ENCODE measurements at places on chromosomes 3 and 15.

DNA sequence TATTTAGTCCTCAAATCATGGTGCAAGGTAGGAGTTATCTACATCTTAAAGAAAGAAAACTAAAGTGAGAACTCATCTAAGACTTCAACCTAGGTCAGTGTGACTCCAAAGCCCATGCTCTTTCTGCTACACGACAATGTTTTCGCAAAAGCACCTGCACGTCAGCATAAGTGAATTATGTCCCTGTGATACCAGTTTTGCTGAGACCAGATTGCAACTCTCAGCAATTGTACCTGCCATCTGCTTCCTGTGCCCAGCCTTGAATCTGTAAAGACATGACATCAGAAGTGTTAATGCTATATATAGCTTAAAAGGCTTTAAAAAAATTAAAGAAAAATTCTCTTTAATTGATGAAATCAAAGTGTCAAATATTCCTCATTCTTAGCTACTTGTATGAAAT is 43.4 kb downstream of the RETNLB start:
- DNase-seq = no peak

- DNase-seq = no peak
Measured at GRCh38 chr3:39346785-39347585, 17.5 kb downstream of the CCR8 start.

DNA sequence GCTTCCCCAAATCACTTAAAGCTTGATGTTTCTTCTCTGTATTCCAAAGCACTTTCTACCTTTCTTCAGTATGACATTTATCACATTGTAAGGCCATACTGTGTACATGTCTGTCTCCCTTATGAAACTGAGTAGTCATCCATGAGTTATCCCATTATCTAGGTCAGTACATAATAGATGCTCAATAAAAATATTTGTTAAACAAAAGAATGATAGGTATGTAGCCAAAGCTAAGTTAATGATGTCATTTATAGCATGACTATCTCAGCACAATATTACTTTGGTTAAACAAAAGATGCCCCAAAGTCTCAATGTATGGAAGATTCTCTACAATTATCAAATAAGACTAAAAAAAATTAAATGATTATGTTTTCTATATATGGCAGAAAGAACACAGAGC is 3.1 kb upstream of the TMCO5A start:
- no peak for DNase-seq

GRCh38 chr3:35733341-35733740 is 94.0 kb downstream of the ARPP21 start:
- no peak for DNase-seq

GRCh38 chr15:37009288-37009687 is 91.1 kb downstream of the MEIS2 start:
- DNase-seq = no peak

DNA sequence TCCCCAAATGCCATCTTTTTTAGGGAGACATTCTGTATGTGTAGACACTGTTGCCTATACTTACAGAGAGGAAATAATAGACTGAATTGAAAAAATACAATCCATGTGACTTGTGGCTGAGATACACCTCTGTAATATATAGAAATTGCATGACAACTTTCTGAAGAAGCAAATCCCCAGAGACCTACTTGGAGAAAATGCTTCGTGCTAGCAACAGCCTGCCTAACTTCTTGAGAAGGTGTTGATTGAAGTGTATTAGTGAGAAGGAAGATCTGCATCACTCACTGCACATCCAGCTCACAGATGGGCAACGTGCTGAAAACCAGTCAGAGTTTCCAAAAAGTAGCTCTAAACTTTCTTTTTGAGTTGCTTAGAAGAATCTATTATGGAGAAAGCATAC is 404.1 kb downstream of the EPHB1 start:
- no peak for DNase-seq

DNA sequence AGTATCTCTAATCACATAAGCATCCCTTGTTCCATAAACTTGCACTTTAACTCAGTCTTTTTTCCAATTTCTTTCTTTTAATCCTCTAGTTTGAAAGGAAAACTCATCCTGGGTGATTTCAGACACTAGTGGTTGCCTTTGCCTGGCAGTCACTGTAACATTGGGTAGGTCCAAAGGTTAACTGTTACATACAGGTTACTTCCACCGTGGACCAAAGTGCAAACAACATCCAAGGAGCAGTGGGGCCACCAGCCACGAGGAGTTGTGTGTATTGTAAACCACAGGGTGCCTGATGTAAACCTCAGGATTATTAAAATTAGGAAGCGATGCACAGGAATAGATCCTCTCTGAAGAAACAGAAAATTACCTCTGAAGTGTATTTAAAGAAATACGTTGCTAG is 75.0 kb downstream of the HCN4 start:
- DNase-seq = no peak

DNA sequence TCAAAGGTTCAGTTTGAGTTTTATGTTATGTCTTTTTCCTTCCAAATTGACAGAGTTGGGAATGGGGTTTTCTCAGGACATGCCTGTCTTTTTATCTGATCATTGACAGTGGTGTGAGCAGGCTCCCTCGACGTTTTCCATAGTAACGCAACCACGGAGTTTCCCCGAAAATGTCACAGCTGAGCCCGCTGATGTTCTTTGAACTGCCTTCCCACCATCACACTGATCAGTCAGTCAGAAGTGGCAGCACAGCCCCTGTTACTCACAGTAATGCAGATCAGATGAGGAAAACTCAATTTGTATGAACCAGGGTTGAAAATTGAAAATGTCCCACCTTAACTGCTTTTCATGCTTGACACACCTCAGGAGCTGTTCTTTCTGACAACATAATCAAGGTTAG is 210.4 kb downstream of the NECTIN3 start:
- DNase-seq = no peak

DNA sequence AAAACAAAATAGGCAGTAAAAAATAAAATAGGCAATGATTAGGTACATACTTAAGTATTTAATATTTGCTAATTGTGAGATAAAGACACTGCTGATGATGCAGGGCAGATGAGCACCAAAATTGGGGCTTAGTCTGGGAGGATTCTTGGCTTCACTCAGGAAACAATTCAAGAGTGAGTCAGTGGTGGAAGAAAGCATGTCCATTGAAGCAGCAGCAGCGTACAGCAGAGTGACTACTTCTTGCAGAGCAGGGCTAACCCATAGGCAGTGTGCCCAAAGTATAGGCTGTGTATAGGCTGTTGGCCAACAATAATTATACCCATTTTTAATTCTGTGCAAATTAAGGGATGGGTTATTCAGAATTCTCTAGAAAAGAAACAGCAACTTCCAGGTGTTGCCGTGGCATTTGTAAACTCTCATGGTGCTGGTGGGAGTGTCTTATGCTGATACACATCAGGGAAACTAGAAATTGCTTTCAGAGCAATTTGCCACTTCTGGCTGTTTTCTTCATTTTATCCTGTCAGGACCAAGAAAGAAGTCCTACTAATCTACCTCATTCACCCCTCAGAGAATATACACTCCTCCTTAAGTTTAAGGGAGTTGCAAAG is 317.3 kb upstream of the NAALADL2 start:
- no peak for DNase-seq

DNA sequence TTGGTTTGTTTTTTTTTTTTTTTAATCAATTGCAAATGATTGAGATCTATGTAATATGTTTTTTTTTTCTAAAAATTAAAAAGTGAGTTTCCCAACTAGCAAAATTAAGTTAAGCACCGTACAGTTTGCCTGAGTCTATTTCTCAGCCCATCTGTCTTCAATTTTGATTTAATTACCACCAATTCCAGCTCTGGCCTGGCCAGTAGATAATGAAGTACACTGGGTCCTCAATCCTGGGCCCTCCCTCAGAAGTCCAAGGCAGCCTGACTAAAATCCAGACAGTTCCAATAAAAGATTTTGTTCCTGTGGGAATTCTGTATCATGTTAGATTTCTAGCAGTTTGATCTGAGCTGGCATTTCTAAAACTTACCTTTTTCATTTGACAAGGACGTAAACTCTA is 887.2 kb downstream of the NAALADL2 start:
- no peak for DNase-seq

DNA sequence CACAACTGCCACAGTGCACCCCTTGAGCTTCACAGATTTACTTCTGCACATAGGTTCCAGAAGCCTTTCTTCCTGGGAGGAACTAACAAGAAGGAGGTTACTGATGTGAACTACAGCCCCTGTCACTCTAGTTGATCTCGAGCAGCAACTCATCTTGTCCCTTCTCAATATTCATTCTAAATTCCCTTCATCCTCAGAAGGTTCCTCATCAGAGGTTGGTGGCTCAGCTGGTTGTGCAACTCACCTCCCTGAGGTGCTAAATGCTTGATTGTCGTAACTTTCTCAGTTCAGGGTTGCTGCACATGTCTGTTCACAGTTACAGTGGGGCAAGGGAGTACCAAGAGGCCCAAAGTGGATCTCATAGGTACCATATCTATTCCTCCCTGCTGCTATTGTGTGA is 5.7 kb upstream of the A4GNT start:
- no peak for DNase-seq

DNA sequence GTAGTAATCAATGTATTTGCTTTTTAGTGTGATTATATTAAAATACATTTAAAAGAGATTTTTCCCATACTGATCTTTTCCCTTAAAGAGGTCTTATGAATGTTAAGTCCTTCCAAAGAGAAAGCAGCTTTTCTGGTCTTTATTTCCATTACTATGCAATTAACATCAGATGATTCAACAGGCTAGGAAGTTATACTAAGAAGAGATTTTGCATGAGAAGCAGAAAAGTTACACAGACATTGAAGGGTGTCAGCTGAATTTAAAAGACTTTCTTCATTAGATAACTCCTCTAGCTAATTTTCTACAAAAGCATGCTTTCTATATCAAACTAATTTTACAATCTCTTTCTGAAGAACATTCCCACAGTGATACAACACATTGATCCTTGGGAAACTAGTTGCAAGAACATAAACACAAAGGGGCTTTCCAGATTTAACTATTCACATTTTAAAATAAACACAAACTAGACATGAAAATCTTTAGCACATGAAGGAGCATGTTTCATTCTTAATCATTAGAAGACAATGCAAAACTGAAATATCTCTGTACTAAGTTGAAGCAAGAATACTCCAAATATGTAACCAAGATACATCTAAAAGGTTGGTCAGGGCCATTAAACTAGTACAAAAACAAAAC is 965.8 kb downstream of the ROBO1 start:
- DNase-seq = no peak

DNA sequence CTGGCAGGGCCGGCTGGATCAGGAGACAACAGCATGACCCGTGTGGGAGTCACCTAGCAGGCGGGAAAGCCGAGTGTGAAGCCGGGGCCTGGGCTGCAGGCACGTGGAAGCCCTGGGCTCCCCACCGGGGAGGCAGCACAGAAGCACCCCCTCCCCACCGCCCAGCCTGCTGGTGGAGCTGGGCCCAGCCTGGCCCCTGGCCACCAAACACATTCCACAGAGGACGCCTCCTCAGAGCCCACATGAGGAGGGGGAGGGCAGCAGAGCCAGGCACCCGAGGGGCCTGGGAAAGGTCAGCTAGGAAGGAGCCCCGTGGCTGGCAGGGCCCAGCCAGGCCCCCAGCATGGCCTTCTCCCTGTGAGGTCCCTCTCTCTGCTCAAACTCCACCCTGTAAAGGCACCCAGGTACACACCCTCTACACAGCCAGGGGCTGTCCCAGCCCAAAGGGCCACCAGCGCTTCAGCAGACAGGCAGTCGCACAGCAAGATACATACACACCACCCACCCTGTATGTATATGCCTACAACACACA is 4.5 kb downstream of the PLXNB1 start:
- DNase-seq = no peak

- DNase-seq = no peak
Measured at GRCh38 chr15:75647370-75648155, at the start of gene SNX33. Gene SNX33, plus strand, starts transcription at chr15:75647912. Its CDS starts 1,191 bp downstream, at chr15:75649103.

GRCh38 chr3:127196466-127197299 is 3.8 kb downstream of the PRR23E start:
- DNase-seq = no peak

- DNase-seq = no peak
Measured at GRCh38 chr3:138945709-138946662, 951 bp downstream of the FOXL2 start.

Data from esophagus squamous epithelium (tissue), 5 donors.